ENCODE measurements at places on chromosomes 2 and 18.

DNA sequence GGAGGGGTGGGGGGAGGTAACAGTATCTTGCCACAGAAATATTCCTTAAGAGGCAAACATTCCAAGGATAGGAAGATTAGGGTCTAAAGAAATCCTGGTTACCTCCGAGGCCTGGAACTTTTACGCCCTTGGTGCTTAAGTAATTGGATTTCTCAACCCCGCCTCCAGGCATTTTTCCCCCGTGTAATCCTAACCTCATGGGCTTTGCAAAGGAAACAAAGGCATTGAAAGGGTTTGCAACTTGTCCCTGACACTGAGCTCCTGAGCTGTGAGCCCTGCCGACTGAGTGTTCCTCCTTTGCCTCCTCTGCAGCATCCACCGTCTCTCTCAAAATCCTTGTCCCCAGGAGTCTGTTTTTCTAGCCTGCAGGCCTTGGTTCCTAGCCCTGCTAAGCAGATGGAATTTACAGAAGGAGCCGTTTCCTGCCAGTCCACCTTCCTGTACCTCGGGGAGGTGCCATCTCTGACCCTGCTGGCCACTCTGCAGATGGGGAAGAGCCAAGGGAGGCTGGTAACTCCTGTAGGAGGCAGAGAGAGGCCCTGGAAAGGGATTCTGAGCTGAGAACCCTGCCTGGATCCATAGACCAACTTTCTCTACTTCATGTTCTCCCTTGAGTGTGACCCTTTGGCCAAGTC is 24.2 kb downstream of the TET3 start:
- no peak for DNase-seq

GRCh38 chr2:71832844-71833243 is 314.8 kb downstream of the CYP26B1 start:
- no peak for DNase-seq

DNA sequence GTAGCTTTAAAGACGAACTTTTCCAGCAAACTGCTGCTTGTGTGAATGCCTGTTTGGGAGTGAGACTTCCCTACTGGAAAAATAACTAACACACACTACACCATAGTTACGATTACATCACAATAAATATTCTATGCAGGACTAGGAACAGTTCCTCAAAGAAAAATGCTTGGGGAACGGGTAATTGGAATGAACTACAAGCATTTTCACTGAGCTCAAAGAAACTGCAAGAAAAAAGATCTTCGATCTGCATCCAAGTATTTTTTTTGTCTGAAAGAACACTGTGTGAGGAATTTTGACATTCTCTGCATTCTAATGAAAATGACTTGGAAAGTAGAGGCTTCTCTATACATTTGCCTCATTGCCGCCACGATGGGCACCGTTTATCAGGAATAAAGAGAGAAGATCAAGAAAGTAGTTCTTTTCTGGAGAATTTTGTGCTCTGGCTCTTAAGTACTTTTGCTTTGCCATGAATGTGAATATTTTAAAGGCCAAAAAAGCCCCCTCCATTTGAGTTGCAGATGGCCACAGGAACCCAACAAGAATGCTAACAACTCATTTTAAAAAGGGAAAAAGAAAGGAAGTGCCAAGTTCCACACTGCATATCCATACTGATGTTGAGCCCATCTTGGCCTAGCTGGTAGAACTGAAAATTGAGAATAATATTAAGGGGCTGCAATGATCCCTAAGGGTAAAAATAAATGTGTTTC is 13.6 kb downstream of the LYPD1 start:
- no peak for DNase-seq

- DNase-seq: no peak
Measured at GRCh38 chr2:110219496-110220189, 7.3 kb upstream of the MTLN start.

DNA sequence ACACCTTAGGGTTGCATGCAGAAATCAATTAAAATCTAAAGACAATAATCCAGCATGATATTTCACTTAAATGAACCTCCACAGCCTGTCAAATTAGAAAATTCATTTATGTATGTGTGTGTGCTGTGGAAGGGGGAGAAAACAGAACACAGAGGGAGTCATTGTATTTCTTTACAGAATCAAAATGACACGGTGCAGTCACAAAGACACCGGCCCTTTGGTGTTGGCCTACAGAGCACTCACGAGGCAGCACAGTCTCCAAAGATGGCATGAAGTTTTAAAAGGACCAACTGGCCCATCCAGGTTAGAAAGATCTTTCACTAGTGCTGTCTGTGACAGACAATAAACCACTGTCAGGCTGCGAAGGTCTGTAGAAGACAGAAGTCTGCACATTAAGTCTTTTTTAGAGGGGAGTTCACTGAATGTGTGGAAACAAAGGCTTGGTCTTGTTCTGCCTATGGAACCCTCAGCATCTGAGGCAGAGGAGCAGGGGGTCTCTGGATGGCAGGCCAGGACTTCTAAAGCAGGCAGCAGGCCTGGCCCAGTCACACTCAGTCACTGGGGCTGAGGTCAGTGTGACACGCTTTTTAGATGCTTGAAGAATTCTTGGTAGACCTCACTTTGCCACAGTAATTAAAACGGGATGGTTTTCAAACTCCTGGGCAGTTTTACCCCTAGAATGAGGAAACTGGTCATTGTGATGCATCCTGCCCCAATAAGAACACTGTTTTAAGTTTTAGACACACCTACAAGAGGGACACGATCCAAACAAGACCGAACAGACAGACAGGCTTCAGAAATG is 184.9 kb downstream of the AFF3 start:
- no peak for DNase-seq

GRCh38 chr18:7221424-7222155 is 9.3 kb upstream of the LRRC30 start:
- no peak for DNase-seq

GRCh38 chr18:12819841-12820240 is 64.2 kb downstream of the PTPN2 start:
- DNase-seq: no peak

DNA sequence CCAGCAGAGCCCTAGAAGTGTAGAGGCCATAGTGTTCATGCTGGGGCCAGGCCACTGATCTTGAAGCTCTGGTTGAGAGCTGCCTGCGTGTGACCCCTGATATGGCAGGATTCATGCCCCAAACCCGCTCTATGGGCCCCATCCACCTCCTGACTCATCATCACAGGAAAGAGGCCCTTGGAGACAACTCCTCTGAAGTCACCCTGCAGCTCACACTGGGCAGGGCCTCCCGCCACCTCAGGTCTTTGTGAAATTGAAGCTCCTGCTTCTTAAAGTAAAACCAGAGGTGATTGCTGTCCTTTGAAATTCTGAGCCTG is 12.0 kb upstream of the TUBB6 start:
- DNase-seq: no peak

- DNase-seq: no peak
Measured at GRCh38 chr2:9347411-9347881, 75.9 kb downstream of the ITGB1BP1 start.

DNA sequence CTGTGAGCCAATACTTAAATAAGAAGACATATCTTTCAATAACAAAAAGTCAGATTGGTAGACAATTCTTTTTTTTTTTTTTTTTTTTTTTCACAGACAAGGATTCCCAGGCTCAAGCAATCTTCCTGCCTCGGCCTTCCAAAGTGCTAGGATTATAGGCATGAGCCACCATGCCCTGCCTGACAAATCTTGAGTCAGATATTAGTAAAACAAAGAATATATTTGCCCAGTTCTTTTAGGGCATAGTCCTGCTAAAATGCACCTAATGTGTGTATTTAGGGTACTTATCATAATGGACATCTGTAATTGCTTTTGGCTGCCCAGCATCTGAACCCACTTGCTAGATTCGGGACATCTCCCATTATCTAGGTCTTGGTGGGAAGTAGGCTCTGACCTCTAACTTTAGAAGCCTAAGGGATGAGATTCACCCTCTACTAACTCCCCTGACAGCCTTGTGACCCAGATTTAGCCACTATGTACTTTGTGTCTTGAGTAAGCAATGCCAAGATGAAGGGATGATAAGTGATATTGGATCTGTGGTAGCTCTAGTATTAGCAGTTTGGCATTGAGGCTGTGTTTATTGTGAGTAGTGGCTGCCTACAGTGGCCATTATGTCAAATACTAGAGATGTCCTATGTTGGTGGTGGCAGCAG is 18.5 kb upstream of the PSME4 start:
- no peak for DNase-seq

DNA sequence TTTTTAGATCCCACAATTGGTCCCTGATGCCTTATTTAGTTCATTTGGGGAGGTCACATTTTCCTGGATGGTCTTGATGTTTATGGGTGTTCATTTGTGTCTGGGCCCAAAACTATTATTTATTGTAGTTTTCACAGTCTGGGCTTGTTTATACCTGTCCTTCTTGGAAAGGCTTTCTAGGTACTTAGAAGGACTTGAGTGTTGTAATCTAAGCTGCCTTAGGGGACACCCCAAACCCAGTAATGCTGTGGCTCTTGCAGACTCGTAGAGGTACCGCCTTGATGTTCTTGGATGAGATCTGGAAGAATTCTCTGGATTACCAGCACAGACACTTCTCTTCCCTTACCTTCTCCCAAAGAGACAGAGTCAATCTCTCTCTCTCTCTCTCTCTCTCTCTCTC is 25.0 kb upstream of the ITSN2 start:
- no peak for DNase-seq
